ENCODE measurements at places on chromosomes 4 and X.
A peak's percentile ranks its signal among the peaks of the same experiment; 100 is the strongest.

GRCh38 chr4:127238956-127239475 is 393.7 kb upstream of the INTU start:
- DNase-seq, result no peak
- H3K27me3 ChIP-seq, result no peaks in the 10 kb centered on the region
- no peak overlapping the region for H3K27ac ChIP-seq
- H3K4me1 ChIP-seq, result no peaks in the 10 kb centered on the region

DNA sequence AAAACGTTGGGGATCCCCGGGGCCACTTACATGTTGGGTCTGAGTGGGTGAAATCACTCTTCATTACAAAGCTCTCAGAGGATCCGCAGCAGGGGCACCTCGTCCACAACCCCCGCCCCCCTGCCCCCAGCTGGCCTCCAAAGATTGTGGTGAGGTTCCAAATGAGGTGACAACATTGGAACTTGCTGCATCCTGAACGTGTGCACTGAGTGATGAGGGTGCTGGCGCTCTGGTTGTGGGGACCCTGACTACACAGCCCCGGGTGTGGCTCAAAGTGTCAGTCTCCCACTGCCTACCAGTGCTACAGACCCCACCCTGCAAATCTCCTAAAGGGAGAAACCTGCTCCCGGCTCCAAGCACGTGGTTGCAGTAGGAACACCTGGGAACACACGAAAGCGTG is 111.9 kb downstream of the PHKA2 start:
- H3K27me3 ChIP-seq, result peaks cover 22% of the 10 kb centered on the region
- no peak overlapping the region for H3K4me3 ChIP-seq
- no peaks in the 10 kb centered on the region for H3K36me3 ChIP-seq
- no peak overlapping the region for H3K27ac ChIP-seq

- H3K4me1 ChIP-seq, result peaks cover 33% of the 10 kb centered on the region
- no peak for DNase-seq
- H3K27ac ChIP-seq, result no peak overlapping the region
- no peak overlapping the region for H3K4me3 ChIP-seq
Observed at GRCh38 chr4:71277353-71277752, 61.5 kb upstream of the SLC4A4 start.

DNA sequence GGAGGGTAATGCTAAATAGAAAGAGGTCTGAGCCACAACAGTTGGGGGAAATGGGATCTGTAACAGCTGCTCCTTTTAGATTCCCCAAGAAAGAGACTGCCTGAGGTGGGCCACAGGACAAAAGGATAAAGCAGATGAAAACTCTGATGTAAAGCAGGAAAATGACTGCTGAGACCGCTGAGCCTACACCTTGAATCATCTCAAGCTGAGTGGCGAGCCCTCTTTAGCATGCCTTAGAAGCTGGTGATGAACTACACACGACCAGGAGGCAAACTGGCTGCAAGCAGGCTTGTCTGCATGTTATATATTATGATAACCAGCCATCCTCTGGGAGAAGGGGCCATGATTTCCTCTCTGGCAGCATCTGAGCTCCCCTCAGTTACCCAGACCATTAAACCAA is 88.4 kb downstream of the TTC29 start:
- no peaks in the 10 kb centered on the region for H3K36me3 ChIP-seq
- DNase-seq, result no peak
- H3K27ac ChIP-seq, result no peak overlapping the region
- no peak overlapping the region for H3K4me3 ChIP-seq

- DNase-seq, result no peak
Observed at GRCh38 chrX:17608888-17609287, 128.4 kb upstream of the SCML1 start.

GRCh38 chrX:136262812-136263315 is 11.7 kb upstream of the MAP7D3 start:
- H3K36me3 ChIP-seq, result no peaks in the 10 kb centered on the region
- H3K4me1 ChIP-seq, result peaks cover 64% of the 10 kb centered on the region
- H3K4me3 ChIP-seq, result no peak overlapping the region

DNA sequence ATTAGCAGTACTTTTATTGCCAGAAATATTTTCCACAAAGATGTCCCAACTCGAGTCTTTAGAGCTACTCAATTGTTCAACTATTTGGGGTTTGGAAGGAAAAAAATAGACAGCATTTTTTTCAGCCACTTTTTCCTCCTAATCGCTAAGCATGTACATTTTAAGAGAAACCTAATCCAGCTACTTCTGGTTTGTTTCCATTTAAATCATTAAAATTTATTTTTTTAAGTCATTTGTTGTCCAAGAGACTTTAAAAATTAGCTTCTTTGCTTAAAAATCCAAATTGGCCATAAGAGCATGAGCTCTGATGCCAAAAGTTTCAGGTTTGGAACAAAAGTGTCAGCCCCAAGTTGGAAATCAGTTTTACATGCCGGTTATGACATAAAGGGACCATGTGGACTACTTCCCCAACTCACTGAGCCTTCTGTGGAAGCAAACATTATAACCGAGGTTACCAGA is 186.3 kb upstream of the INTU start:
- no peaks in the 10 kb centered on the region for H3K4me1 ChIP-seq
- H3K4me3 ChIP-seq, result no peak overlapping the region
- H3K27ac ChIP-seq, result no peak overlapping the region
- no peaks in the 10 kb centered on the region for H3K36me3 ChIP-seq
- DNase-seq, result no peak
- H3K27me3 ChIP-seq, result no peaks in the 10 kb centered on the region

DNA sequence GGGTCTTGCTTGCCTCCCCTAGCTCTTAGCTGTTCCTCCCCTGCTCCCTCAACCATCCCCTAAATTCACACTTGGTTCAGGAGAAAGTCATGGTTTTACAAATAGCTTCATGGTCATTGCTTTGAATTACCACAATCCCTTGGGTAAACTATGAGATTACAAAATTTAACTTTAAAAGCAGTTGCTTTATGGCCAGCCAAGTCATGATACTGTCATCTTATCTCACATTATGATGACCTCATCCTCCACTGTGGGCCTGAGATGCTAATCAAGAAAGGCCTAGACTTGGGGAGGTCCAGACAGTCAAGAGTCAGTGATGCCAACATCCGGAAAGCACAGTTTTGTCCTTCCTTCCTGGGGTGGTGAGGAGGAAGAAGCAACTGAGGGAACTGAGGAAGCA is 10.5 kb upstream of the FGF16 start:
- no peaks in the 10 kb centered on the region for H3K27me3 ChIP-seq
- peaks cover 45% of the 10 kb centered on the region for H3K4me1 ChIP-seq
- peak; percentile 68 for DNase-seq

- no peak overlapping the region for H3K27ac ChIP-seq
- H3K27me3 ChIP-seq, result peaks cover 1% of the 10 kb centered on the region
- no peak overlapping the region for H3K4me3 ChIP-seq
Observed at GRCh38 chr4:93749292-93749761, 79.2 kb upstream of the ATOH1 start.

- H3K36me3 ChIP-seq, result no peaks in the 10 kb centered on the region
- H3K4me3 ChIP-seq, result no peak overlapping the region
- H3K27ac ChIP-seq, result no peak overlapping the region
Observed at GRCh38 chr4:101253121-101253520, 94.2 kb downstream of the PPP3CA start.

- no peak overlapping the region for H3K27ac ChIP-seq
- peaks cover 8% of the 10 kb centered on the region for H3K4me1 ChIP-seq
- no peak overlapping the region for H3K4me3 ChIP-seq
- H3K27me3 ChIP-seq, result peaks cover 13% of the 10 kb centered on the region
Observed at GRCh38 chr4:38268108-38268820, 308.1 kb downstream of the PTTG2 start.

DNA sequence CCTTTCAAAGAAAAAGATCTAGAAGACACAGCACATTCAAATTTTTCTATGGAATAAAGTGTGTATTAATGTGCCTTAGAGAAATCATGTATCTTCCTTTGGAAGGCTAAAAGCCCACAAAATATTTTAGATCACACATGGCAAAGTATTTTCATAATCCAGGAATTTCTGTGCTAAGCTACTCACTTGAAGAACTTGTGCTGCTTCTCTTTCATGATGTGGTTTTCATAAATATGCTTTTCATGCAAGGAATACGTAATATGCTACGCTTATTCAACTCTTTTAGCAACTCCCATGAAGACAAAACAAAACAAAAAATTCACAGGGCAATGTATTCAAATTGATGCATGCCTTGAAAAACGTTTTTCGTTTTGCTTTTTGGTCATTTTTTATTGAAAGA is 125.6 kb downstream of the ARHGAP24 start:
- no peaks in the 10 kb centered on the region for H3K36me3 ChIP-seq
- H3K4me1 ChIP-seq, result peaks cover 2% of the 10 kb centered on the region
- no peak overlapping the region for H3K27ac ChIP-seq
- H3K27me3 ChIP-seq, result no peaks in the 10 kb centered on the region
- DNase-seq, result no peak

GRCh38 chr4:67161311-67161710 is 384.0 kb downstream of the CENPC start:
- no peaks in the 10 kb centered on the region for H3K4me1 ChIP-seq
- H3K36me3 ChIP-seq, result no peaks in the 10 kb centered on the region
- DNase-seq, result no peak
- H3K4me3 ChIP-seq, result no peak overlapping the region

DNA sequence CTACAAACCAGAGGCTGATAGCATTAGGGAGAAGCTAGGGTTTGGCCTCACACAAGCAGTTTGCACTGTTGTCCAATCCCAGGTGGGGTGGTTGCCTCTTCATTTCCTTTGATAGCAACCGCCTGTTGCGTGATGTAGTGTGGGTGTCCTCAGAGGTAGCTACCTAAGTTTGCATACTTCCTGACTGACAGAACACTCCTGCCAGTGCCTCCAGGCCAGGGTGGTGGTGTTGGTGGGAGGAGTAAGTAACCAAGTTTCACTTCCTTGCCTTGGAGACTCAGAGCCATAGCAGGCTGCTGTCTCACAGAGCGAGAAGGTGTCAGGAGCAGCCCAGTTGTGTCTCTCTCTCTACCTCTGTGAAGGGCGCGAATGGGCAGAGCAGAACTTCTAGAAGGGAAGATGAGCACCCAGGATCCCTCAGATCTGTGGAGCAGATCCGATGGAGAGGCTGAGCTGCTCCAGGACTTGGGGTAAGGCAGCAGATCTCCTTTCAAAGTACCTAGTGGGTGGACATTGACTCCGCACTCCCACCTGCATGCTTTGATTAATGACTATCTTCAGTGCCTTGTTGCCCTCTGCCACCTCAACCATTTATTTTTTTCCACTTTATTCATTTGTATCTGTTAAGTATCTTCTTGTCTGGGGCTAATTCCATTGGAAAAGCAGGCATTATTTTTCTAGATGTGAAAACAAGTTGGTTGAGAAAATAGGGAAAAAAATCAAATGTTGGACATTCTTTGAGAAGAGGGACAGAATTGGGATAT is at the start of gene DAPP1:
TSS of gene DAPP1 (plus strand) at position 283 of the 764 bp plus-strand sequence. CDS start at position 370, 87 bp downstream.
- H3K27ac ChIP-seq, result no peak within 1 kb of the TSS
- H3K4me1 ChIP-seq, result no peaks in the 10 kb centered on the region
- DNase-seq, result no peak

- no peaks in the 10 kb centered on the region for H3K27me3 ChIP-seq
- H3K36me3 ChIP-seq, result no peaks in the 10 kb centered on the region
Observed at GRCh38 chrX:26286836-26287235, 70.9 kb downstream of the MAGEB5 start.

DNA sequence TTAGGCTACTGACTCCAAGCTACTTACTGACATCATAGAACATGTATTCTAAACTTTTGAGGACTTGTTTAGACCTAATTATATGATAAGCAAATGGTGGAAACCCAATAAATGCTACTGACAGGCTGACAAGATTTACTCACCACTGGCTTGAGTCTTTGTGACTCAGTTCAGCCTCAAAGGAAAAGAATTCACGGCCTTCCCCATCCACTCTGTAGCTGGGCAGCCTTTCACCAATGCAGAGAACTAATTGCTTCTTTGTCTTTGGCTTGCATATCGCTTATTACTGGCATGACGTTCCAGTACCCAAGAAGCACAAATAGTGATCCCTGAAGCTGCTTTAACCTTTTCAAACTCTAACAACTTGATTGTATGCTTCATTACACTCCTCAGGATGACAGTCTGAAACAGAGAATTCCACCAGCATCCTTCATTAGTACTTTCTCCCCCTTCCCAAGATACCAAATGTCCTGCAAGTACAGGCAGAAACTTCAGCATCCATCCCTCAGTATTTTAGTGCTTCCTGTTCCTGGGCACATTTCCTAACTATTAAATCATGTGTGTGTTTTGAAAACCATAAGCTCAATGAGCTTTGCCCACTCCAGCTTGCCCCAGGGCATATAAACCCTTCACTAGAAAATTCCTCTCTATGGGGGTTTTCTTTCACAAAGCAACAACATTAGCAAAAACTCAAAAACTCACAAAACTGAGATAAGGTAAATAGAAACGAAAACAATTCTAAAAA is 298.1 kb upstream of the SLC7A11 start:
- H3K36me3 ChIP-seq, result peaks cover 10% of the 10 kb centered on the region
- peak overlapping the region; percentile 62 for H3K4me3 ChIP-seq
- H3K27ac ChIP-seq, result peak overlapping the region; percentile 80

GRCh38 chr4:20831746-20832145 is 131.5 kb downstream of the PACRGL start:
- no peak overlapping the region for H3K4me3 ChIP-seq
- H3K27ac ChIP-seq, result peak overlapping the region; percentile 71
- H3K27me3 ChIP-seq, result no peaks in the 10 kb centered on the region
- H3K36me3 ChIP-seq, result no peaks in the 10 kb centered on the region
- no peak for DNase-seq

- peaks cover 21% of the 10 kb centered on the region for H3K36me3 ChIP-seq
- H3K27ac ChIP-seq, result no peak overlapping the region
- H3K4me3 ChIP-seq, result no peak overlapping the region
- no peaks in the 10 kb centered on the region for H3K27me3 ChIP-seq
- no peak for DNase-seq
Observed at GRCh38 chr4:75919920-75920319, 17.7 kb upstream of the PPEF2 start.

- peaks cover 14% of the 10 kb centered on the region for H3K4me1 ChIP-seq
- DNase-seq, result no peak
- no peak overlapping the region for H3K27ac ChIP-seq
- H3K4me3 ChIP-seq, result no peak overlapping the region
Observed at GRCh38 chr4:175277816-175278215, 359.7 kb downstream of the ADAM29 start.

- peaks cover 13% of the 10 kb centered on the region for H3K36me3 ChIP-seq
- no peak for DNase-seq
- H3K27ac ChIP-seq, result peak overlapping the region; percentile 12
- H3K27me3 ChIP-seq, result no peaks in the 10 kb centered on the region
- H3K4me3 ChIP-seq, result no peak overlapping the region
Observed at GRCh38 chr4:114273238-114273637, 293.8 kb upstream of the ARSJ start.

GRCh38 chrX:10356979-10357378 is 200.2 kb downstream of the CLCN4 start:
- H3K4me3 ChIP-seq, result no peak overlapping the region
- H3K27me3 ChIP-seq, result no peaks in the 10 kb centered on the region
- DNase-seq, result peak; percentile 0

GRCh38 chrX:150983521-150984168 is 510 bp downstream of the HMGB3 start:
- peaks cover 13% of the 10 kb centered on the region for H3K4me1 ChIP-seq
- no peak overlapping the region for H3K27ac ChIP-seq
- no peaks in the 10 kb centered on the region for H3K27me3 ChIP-seq
- no peak for DNase-seq
- H3K4me3 ChIP-seq, result no peak overlapping the region

- no peak for DNase-seq
- H3K36me3 ChIP-seq, result peaks cover 14% of the 10 kb centered on the region
- H3K27ac ChIP-seq, result no peak overlapping the region
Observed at GRCh38 chrX:97529536-97530200, 646.0 kb downstream of the RPA4 start.
